ENCODE measurements at places on chromosomes 7 and 10.

- no peak for DNase-seq
Observed at GRCh38 chr7:32318300-32319011, 171.7 kb downstream of the LSM5 start.

DNA sequence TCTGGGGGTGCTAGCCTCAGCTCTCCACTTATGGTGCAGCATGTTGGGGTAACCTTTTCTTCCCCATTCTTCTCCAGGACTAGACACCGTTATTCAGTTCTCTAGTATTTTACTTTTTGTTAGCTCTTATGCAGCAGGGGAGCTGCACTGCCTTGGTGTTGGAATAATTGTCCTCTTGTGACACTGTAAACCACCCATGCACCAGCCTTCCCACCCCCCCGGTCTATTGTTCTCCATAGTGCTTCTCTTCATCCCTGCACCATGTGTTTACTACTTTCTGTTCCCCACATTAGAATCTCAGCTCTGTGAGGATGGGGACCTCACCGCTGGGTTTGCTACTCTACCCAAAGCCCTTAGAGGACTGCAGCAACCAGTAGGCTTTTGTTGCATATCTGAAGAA is 230.7 kb downstream of the RPS24 start:
- peak; percentile 64 for DNase-seq

- no peak for DNase-seq
Observed at GRCh38 chr7:123398921-123399320, 135.5 kb downstream of the IQUB start.

GRCh38 chr7:117043108-117043825 is 90.0 kb downstream of the ST7 start:
- DNase-seq, result no peak

DNA sequence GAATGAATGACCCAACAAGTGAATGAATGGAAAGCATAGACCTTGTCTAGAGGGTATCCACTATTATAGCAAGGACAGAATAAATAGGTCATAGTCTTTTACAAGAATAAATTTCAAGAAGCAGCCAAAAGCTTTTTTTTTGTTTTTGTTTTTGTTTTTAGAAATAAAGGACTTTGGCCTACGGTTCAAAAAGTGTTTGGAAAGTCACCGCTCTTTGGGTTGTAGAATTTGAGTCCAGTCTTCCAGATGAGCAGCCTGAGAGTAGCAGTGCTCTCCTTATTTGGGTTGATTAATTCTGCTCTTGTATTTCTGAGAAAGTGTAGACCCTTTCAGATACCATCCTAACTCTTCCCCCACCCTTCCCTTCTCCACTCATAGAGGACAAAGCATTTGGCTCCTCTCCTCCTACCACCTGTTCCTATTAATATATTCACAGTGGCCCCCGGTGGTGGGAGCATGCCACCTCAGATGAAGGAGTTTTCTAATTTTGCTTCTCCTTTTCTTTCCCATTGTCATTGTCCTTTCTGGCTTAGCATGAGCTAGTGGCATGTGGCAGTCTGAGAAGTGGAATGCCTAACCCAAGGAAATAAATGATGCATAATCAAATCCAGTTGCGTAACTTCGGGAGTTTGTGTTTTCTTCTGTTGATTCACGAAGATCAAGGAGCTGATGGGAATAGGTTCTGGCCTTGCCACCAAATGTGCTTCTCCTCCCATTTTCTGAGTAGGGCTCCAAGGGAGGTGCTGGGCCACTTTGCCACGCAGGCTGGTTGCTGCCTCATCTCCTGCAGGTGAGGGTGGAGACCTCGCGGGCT is 114.7 kb downstream of the CHN2 start:
- no peak for DNase-seq

GRCh38 chr7:122143376-122143750 is 686 bp downstream of the AASS start:
- no peak for DNase-seq

- no peak for DNase-seq
Observed at GRCh38 chr7:134789967-134790685, 10.7 kb downstream of the CALD1 start.

- DNase-seq, result no peak
Observed at GRCh38 chr10:86798025-86798424, 41.6 kb downstream of the BMPR1A start.

- DNase-seq, result no peak
Observed at GRCh38 chr10:17835688-17836087, 26.5 kb downstream of the MRC1 start.

DNA sequence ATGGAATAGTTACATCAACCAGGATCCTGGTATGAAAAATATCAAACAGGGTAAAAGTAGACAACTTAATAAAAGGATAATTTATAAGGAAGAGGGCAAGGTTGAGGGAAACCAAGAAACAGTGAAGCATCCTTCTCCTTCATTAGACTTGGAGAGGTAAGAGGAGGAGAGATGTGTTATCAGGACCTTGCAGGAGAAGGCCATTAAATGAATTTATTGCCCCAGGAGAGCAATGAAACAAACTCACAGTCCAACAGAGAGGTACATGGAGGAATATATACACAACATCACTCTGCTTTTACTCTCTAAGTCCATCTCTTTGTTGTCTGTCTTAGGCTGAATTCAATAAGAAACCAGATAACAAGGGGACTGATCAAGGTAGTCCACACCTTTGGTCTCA is 966.2 kb downstream of the SORCS1 start:
- no peak for DNase-seq

Measured in midbrain (tissue), 1 donor.